ENCODE measurements at places on chromosomes 16 and 17. TPM values are rescaled to one million over a fixed set of nuclear protein-coding genes. Genes with fewer than 3 reads are reported as not detected.

- DNase-seq = peak; percentile 92
Measured at GRCh38 chr16:17331071-17331607, 139.6 kb downstream of the XYLT1 start.

DNA sequence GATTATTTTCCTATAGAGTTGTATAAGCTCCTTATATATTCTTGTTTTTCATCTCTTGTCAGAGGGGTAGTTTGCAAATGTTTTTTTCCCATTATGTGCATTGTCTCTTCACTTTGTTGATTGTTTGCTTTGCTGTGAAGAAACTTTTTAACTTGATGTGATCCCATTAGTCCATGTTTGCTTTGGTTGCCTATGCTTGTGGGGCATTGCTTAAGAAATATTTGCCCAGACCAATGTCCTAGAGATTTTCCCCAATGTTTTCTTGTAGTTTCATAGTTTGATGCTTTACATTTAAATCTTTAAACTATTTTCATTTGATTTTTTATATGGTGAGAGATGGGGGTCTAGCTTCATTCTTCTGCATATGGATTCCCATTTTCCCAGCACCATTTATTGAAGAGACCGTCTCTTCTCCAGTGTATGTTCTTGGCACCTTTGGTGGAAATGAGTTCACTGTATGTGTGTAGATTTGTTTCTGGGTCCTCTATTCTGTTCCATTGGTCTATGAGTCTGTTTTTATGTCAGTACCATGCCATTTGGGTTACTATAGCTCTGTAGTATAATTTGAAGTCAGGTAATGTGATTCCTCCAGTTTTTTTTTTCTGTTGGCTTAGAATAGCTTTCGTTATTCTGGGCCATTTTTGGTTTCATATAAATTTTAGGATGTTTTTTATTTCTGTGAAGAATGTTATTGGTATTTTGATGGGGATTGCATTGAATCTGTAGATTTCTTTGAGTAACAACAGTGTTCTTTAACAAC, 165.8 kb downstream of the ABCA8 start:
- DNase-seq = no peak

- no peak for DNase-seq
Measured at GRCh38 chr17:37086948-37087347, 138.2 kb downstream of the AATF start.

DNA sequence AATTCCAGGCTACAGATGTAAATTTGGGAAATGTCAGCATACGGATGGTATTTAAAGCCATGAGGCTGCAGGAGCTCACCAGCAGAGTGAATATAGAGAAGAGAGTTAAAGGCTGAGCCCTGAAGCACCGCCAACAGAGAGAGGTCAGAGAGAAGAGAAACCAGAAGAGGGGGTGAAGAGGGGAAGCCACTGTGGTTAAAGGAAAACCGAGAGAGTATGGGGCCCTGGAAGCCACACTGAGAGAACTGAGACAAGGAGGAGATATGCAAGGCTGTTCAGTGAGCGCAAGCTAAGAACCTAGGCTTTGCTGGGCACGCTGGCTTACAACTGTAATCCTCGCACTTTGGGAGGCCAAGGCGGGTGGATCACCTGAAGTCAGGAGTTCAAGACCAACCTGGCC, 24.6 kb downstream of the COPRS start:
- peak; percentile 44 for DNase-seq

GRCh38 chr16:15567823-15568222, 75.1 kb downstream of the MARF1 start:
- DNase-seq = no peak

- DNase-seq = peak; percentile 57
Measured at GRCh38 chr17:77214328-77214727, 73.6 kb downstream of the SEC14L1 start.

The CBX4 gene
- total RNA-seq = 11.5 TPM

The MEFV gene
- total RNA-seq = 4.9 TPM

GRCh38 chr17:64063088-64063487, 42.7 kb upstream of the ICAM2 start:
- DNase-seq = no peak

DNA sequence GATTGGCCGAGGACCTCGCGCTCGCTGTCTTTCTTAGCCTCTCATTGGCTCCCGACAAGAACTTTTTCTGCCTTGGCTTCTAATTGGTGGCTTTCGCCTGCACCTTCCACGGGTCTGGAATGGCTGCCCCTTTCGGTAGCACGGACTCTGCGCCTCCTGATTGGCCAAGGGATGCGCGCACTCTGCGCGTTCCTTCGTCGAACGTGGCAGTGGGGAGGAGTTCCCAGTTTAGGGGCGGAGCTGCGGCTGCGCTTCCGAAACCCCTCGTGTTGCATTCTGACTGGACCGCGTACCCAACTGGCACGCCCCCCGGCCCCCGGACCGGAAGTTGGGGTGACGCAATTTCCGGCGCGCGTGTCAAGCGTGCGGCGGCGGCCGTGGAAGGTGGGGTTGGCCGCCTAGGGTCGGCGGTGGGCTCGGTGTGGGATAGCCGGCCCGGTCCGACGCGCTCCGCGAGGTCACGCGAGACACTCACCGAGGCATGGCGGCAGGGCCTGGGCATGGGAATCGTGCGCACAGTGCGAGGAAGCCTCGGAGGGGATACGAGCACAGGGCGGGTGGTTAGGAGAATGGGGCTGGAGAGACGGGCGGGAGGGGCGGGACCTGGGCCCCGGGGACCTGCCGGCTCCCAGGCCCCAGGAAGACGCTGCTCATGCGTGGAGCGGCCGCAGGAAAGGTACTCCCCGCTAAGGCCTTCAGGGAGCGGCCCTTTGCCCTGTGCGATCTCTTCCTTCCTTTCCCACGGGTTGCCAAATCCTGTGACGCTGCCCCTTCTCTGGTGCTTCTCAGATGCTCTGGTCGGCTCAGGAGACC, 627 bp upstream of the P4HB start:
- DNase-seq = peak; percentile 100

DNA sequence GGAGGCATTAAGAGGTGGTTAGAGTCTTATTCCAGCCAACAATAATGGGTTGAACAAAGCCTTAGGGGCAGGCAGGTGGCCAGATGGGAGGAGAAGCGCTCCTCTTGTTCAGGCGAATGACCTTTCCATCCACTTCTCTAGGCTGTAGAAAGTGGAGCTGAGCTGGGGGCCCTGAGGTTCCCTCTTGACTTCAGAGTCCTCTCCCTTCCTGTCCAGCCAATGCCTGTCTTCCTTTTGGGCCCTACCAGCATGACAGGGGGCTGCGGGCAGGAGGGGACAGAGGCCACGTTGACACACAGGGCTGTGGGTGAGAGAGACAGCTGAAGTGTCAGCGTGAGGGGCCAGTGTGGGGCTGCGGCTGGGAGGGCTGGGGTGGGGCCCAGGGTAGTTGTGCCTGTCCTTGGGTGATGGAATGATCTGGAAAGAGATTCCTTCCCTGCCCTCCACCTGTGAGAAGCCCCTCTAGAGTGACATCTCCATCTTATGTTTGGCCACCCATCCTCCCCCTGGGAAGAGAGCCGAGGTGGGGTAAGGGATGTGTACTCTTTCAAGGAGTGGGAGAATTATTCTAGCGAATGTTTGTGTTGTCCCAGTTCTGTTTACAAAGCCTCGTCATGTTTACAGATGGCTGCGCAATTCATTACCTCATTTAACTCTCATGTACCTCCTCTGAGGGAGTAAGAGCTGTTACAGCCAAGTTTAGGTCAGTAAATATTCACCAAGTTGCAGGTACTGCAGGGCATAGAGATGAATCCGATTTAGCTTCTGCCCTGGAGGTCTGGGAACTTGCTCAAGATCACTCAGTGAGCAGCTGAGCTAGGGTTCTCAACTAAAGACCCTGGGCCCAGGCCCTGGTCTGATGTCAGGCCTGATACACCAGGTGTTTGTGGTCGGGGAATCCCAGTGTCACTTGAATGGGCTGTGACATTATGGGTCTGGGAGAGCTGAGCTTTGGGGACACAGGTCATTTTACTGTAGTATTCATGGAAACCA, 3.3 kb downstream of the ERBB2 start:
- no peak for DNase-seq

The KRT9 gene
- total RNA-seq = not detected

GRCh38 chr16:64730261-64730660, 391.6 kb downstream of the CDH11 start:
- DNase-seq = no peak

DNA sequence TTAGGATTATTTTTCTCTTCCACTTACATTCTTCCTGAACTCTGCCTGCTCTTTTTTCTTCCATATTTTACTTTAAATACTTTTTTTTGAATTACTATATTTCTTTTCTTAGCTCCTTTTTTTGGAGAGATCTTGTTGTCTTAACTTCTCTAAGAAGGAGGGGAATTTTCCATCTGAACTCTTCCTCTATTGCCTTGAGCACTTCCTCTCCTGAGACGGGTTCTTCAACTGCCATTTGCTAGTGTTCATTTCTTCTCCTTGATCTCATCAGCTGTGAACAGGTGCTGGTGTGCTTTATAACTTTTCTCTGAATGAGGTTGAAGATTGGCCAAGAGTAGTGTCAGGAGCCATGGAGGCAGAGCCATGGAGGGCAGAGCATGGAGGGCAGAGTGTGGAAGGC, 15.1 kb upstream of the CD300LD start:
- DNase-seq = no peak

The PLA2G10 gene
- total RNA-seq = not detected

GRCh38 chr16:58317608-58318152, 22.9 kb upstream of the PRSS54 start:
- no peak for DNase-seq

DNA sequence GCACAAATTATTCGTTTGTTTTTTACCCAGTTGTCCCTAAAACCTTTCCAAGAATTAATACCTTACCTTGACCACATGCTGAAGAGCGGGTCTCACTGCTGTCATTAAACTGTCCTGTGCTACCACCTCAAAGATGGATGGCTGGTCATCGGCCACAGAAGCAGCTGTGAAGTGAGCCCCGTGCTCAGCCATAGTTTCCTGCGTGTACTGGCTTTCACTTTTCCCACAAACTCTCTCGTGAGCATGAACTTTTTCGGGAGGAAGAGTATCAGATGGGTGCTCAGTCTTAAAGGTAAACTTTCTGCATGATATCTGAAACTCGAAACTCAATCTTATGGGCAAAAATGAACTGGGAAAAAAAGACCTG, 558 bp downstream of the PEX12 start:
- no peak for DNase-seq

The FLII gene
- total RNA-seq = 418 TPM

The KCNG4 gene
- not detected for total RNA-seq

DNA sequence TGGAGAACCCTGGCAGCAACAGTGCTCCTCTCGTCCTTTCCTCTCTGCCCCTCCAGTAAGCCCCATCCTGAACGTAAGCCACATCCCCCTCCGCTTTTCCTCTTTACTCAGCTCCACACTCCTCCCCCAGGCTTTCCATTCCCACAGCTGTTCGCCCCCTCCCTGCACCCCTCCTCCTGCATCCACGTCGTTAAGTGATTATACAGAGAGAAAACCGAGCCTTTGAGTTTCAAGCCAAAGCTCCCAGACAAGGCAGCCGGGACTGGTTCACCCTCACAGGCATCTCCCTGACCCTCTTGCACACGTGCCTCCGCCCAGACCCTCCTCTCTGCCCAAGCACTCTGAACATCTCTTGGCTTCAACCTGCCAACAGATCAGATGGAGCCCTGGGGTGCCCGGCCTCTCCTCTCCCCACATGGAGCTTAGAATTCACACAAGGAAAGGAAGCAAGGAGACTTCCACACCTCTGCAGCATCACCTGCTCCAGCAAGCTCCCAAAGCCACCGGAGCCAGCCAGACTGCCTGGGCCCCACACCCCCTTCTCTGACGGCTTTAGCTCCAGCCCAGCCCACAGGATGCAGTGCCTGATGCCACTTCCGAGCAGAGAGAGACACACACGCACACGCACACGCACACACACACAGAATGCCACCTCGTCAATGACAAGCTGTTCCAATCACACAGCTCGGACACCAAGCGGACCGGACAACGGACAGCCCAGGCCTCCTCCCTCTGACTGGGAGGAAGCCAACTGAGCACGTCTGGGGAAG, 99.9 kb upstream of the CCL2 start:
- no peak for DNase-seq

GRCh38 chr16:65102326-65102725, 19.5 kb downstream of the CDH11 start:
- DNase-seq = no peak

DNA sequence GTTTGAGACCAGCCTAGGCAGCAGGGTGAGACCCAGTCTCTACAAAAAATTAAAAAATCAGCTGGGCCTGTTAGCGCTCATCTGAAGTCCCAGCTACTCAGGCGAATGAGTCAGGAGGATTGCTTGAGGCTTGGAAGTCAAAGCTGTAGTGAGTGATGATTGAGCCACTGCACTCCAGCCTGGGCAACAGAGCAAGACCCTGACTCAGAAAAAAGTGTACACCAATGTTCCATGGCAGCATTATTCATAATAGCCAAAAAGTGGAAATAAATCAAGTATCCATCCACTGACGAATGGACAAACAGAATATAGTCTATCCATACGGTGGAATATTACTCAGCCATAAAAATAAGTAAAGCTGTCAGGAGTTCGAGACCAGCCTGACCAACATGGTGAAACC, 2.6 kb downstream of the NMRAL1 start:
- no peak for DNase-seq

GRCh38 chr17:78359321-78359996, 418 bp downstream of the SOCS3 start:
- DNase-seq = no peak

The ZNF469 gene
- total RNA-seq = 2.9 TPM

DNA sequence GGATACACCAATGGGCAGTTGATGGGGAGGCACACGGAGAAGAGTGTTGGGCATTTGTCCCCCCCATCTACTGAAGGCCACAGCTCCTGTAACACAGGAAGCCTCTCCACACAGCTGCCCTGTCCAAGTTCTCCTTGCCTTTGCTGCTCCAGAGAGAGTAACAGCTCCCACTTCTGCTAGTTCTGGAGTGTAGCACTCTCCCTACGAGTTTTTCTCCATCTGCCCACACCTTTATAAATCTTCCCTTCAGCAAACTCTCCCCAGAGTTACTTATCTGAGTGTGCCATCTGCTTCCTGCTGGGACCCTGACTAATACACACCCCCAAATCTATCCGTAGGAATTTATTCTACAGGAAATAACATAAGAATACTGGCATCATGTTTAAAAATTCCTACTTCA, 42.6 kb upstream of the ERN1 start:
- no peak for DNase-seq

- DNase-seq = no peak
Measured at GRCh38 chr17:72099919-72100318, 20.9 kb upstream of the SOX9 start.

GRCh38 chr16:24652803-24653202, 76.6 kb upstream of the TNRC6A start:
- no peak for DNase-seq

- DNase-seq = no peak
Measured at GRCh38 chr17:76685366-76685765, 25.4 kb downstream of the MXRA7 start.

DNA sequence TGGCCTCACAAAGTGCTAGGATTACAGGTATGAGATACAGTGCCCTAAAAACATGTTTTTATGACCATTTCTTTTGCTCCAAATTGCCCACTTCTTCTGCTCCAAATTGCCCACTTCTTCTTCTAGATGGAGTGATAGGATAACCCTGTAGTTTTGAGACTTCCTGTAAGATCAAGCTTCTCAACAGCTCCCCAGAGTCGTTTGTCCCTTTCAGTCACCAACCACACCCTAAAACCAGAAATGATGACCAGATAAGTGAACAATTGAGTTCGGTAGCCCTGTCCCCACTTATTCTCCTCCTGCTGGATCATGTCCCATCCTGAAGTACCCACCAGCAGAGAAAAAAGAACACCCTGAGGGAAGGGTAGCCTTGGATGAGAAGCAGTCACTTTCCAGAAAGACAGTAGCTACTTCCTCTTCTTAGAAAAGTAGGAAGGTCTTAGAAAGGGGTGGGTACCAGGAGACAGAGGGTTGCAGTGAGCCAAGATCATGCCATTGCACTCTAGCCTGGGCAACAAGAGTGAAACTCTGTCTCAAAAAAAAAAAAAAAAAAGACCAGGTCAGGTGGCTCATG, 2.5 kb downstream of the ODAD4 start:
- DNase-seq = no peak
